NCI-H1092 treated with DMSO at 0.1 percent for 48 hours (cell line): ENCODE measurements at places on chromosomes 3 and 15.

DNA sequence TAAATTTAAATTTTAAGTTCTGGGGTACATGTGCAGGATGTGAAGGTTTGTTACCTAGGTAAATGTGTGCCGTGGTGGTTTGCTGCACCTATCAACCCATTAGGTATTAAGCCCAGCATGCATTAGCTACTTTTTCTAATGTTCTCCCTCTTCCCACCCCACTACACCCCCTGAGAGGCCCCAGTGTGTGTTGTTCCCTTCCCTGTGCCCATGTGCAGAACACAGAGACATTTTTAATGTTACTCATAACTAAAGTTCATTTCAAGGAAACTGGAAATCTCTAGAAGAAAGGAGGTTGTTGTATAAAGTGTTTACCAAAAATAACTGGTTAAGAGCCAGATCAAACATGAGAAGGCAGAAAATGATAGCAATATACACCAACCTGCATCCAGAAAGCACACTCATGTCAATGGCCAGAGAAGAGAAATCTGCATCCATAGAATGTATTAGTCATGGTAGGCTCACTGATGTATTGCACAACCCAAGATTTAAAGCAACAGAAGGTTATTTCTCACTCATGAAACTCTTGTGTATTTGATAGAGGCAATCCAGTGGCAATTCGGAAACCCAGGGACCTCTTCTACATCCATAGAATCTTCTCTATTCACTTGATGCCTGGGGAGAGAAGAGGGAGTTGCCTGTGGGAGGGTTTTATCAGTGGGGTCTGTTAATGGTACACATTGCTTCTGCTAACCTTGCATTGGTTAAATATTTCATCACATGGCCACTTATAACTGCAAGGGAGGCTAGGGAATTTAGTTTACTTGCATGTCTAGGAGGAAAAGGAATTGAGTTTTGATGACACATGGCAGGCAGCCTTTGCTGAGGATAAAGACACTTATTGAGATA, 321.9 kb upstream of the RASGRP1 start:
- no peak for DNase-seq

GRCh38 chr3:143601723-143602484, 246.4 kb downstream of the SLC9A9 start:
- no peak for DNase-seq

GRCh38 chr15:28885128-28885629, 595 bp upstream of the APBA2 start:
- DNase-seq: no peak

DNA sequence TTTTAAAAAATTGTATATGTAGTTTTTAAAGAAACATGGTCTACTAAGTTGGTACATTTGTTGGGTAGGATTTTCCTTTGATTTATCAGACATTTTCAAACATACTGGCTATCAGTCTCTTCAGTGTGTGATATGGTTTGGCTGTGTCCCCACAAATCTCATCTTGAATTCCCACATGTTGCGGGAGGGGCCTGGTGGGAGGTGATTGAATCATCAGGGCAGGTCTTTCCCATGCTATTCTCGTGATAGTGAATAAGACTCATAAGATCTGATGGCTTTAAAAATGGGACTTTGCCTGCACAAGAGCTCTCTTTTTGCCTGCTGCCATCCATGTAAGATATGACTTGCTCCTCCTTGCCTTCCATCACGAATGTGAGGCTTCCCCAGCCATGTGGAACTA, 121.9 kb downstream of the ABI3BP start:
- DNase-seq: no peak

- DNase-seq: no peak
Measured at GRCh38 chr3:160950542-160950941, 154.6 kb downstream of the B3GALNT1 start.

GRCh38 chr3:150059241-150059640, 88.5 kb upstream of the PFN2 start:
- DNase-seq: no peak

GRCh38 chr15:63373330-63373729, 8.3 kb downstream of the CA12 start:
- DNase-seq: no peak

- no peak for DNase-seq
Measured at GRCh38 chr3:185207931-185208746, 45.7 kb downstream of the EHHADH start.

DNA sequence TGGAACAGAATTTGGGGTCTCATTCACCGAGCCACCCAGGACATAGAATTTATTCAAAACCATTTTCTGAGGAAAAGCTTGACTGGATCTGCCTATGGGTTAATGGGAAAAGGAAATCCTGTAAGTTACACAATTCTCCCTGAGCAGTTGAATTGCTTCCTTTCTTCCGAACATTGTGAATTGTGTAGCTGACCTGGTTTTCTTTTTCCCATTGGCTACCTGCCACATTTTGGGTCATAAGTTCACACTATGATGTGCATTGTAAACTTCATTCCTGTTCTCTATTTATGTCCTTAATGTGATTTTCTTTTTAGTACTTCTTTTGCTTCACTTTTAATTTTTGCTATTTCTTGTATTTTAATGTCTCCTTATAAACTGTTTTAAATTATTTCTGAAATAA, 386.0 kb upstream of the LRRC3B start:
- no peak for DNase-seq

DNA sequence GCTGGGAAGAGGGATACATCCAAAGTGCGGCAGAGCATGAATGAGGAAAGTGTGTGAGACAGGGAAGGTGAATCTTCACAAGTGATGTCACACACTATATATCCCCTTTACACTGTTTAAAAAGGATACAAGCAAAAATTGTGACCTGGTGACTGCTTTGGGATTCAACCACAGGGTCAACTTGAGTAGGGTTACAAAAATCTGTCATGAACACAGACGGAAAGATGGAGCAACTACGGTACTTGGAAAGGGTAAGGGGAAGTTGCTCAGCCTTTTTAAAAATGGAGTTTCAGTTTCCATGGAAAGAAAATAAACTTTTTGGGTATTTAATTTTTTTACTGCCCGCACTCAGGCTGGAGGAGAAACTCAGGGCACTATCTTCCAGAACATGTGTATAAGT, 60.3 kb downstream of the B3GNT5 start:
- no peak for DNase-seq

DNA sequence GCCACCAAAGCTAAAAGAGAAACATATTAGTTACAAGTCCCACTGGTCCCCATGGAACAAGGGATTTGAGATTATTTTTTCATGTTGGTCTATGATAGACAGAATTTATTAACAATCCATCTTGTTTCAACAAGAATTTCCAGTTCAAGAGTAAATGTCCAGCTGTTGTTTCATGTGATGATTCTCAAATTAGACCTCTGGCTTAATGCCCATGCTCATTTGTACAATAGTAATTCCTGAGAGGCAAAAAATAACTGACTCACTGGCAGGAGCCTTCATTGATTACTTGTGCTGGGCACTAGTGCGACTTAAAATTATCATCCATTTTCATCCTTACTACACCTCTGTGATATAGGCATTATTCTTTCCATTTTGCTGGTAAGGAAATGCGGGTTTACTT, 171.3 kb downstream of the ITPR1 start:
- DNase-seq: no peak

GRCh38 chr15:55993804-55994560, 570 bp upstream of the NEDD4 start:
- DNase-seq: peak; percentile 51

- no peak for DNase-seq
Measured at GRCh38 chr3:190229632-190230424, 92.4 kb downstream of the CLDN1 start.

DNA sequence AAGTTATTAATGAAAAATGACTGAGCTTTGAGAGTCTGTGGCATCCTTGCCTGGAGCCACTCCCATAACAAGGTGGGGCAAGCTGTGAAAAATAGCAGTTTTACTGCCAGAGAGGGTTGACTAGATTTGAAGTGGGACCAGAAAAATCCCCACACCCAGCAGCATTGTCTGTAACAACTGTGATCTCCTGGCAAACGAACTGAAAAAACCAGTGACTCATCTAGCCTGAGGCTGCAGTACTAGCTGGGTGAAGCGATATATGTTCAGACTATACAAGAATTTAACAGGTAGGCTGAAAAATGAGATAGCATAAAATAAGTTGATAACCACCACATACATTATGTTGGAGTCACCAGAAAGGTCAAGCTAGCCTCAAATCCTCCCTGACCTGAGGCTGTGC, 64.0 kb downstream of the DPH6 start:
- no peak for DNase-seq

GRCh38 chr3:37173806-37174205, 576 bp downstream of the LRRFIP2 start:
- no peak for DNase-seq

DNA sequence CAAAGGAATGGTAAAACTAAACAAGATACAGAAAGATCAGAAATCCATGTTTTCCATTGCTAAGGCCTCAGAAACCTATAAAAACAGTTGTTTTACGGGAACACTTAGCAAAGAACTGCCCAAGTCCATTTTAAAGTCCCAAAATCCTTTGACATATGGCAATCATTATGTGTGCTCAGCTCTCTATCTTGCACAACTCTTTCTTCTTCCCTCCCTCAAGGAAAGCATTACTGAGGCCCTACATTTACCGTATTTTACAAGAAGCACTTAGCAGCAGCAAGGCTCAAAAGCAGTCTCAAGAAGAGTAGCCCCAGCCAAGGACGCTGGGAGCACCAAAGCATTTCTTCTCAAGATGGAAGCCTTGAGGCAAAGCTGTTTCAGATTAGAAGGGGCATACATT, 169.6 kb upstream of the LRTM1 start:
- DNase-seq: no peak

DNA sequence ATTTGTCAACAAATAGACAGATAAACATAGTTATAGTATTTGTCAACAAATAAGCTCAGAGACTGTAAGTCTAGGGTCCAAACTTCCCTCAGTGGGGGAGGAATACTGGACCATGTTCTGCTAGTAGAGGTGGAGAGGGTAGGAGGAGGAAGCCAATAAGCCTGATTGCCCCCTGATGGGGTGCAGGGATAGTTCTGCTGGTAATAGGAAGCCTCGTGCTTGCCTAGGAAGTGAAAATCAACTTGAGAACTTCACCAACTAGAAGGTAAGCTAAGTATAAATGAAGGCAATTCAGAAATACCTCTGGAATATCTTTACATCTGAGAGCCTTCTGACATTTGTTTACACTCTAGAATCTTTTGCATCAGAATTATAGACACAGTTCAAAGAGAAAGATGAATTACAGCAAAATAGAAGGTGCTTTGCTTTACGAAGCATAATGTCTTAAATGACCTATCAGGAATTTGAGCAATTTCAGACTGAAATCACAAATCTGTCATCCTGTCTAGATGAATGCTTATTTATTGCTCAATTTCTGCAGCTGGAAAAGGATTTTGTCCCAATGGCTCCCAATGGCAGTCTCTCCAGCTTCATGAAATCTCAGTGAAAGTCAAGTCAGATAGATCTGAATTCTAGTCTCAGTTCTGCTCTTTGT, 225.6 kb upstream of the TBC1D5 start:
- no peak for DNase-seq

- no peak for DNase-seq
Measured at GRCh38 chr3:143865302-143865701, 17.0 kb upstream of the SLC9A9 start.

DNA sequence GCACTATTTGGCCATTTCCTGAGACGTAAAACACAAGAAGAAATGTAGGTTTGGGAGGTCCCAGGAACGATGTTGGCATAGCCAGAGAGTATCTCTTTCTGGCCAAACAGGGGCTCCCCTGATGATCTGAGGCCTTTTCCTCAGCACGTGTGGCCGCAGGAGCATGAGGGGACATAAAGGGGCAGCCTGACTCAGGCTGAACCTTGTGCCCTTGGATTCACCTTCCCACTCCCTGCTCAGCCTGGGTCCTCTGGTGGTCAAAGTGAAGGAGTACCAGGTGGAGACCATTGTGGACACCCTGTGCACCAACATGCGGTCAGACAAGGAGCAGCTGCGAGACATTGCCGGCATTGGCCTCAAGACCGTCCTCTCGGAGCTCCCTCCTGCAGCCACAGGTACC, 10.6 kb downstream of the CAND2 start:
- DNase-seq: no peak

- peak; percentile 2 for DNase-seq
Measured at GRCh38 chr15:65087411-65087810, 10.9 kb downstream of the KBTBD13 start.

- no peak for DNase-seq
Measured at GRCh38 chr3:41508063-41508696, 308.9 kb downstream of the CTNNB1 start.

DNA sequence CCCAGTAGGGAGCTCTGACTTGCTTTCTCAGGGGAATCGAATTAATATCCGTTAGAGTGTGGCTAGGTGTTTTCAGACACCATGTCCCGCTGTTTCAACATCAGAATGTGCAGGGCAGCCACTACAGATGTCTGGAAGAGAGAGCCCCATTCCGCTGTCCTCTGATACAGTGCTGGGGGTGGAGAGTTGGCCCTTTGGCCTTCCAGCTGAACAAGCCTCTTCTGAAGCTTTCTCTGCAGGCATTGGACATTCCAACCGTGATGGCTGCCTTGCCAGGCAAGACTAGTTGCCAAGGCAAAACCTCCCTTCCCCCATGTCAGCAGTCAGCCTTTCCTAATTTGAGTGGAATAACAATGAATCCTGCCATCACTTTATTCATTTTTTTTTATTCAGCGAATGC, 1.5 kb downstream of the FAH start:
- DNase-seq: no peak

DNA sequence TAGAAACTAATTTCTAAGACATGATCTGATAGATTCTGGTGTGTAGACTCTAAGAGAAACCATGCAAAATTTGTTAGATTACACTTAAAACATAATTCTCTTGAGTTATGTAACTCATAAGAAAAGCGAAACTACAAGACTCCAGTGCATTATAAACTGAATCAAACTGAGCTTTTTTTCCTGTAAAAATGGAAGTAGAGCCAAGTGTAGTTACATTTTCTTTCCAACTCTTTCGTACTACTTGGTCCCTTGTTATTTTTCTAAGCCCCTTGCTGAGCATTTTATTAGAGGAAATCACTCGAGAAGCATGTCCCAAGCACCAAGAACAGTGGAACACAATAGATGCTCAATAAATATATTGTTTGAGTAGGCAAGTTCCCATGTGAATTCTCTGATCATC, 130.2 kb downstream of the GADL1 start:
- DNase-seq: no peak

GRCh38 chr15:64571857-64572291, 111.5 kb downstream of the ZNF609 start:
- DNase-seq: no peak

DNA sequence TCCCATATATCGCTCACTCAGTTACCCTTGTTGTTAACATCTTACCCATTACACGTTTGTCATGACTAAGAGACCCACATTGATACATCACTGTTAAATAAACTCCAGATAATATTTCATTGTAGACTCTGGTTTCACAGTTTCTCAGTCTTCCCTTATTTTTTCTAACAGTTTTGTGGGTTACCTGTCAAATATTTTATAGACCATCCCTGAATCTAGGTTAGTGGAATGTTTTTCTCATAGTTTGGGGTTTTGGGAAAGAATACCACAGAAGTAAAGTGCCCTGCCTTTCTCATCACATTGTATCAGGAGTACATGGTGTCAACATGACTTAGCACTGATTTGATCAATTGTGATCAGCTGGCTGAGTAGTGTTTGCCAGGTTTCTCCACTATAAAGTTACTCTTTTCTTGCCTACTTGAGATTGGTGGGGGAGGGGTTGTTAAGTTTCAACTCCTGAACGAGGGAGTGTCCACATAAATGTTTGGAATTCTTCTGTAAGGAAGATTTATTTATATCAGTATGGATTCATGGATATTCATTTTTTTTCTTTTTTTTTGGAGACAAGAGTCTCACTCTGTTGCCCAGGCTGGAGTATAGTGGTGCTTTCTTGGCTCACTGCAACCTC, 25.9 kb downstream of the RNF111 start:
- no peak for DNase-seq
